Left cardiac atrium (tissue), 4 donors: ENCODE measurements at places on chromosomes 13 and 19.

DNA sequence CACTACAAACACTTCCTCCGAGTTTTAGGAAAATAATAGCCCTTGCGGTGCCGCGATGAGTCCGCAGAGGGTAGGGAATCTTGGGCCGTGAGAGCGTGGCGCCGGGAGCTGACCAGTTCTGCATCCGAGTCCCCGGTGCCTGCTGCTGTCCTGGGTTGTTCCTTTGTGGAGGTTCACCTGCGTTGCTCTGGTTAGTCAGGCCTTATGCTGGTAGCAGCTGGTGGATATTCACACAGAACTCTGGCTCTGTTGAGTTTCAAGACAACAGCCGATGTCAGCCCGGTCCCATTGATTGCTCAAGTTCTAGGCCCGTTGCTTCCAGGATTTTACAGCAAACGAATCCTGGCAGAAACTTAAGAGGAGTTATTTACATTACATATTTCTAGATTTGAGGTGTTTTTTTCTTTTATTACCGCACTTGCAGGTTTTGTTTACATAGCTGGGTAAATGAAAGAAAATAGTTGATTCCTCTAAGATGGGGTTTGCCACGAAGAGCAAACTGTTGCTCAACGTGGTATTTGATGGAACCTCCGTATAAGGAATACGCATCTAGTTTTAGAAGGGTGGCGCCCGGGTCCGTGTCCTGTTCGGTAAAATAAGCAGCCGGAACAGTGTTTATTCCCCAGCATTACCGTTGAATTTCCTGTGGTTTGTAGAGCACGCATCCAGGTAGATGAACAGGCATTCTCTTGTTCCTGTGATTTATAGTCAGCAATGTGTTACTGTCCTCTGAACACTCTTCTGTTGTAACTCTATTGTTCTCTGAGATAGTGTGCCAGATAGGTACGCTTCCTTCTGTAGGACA, 1.3 kb downstream of the CLDN10 start:
- no peak for DNase-seq

GRCh38 chr13:98542568-98543377, 34.1 kb downstream of the STK24 start:
- DNase-seq = no peak

GRCh38 chr19:1264801-1265614, 4.1 kb upstream of the CIRBP start:
- peak; percentile 84 for DNase-seq

DNA sequence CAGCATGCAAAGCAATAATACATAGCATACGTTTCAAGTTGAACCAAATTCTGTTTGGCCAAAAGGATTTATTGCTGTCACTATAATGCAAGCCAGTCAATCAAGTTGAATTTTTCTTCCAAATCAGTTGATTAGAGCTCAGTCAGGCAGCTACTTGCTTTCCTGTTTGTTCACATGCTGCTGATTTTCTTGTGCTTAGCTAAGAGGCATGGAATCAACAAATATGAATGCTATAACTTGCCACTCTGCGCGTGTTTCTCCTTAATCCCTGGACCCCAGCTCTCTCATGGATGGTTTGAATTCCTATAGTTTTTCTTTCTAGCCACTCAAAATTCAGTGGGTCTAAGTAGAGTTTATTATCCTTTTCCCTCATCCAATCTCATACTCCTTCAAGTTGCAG, 311.3 kb downstream of the KLF5 start:
- no peak for DNase-seq

DNA sequence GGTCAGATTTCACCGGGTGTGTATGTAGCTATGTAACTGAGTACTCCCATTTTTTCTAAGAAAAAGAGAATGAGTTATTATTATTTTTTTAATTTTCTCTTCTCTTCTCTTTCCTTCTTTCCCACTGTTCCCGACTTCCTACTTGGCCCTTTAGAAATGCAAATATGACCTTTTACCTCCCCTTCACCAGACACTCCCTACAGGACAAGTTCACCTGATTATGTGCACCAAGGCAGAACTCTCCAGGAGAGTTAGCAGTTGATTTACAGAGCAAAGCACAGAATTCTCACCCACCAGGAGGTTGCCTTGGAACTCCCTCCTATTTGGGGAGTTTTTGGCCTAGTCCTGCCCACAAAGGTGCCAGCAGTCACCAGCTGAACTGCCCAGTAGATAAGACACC, 49.5 kb upstream of the GPR12 start:
- no peak for DNase-seq

DNA sequence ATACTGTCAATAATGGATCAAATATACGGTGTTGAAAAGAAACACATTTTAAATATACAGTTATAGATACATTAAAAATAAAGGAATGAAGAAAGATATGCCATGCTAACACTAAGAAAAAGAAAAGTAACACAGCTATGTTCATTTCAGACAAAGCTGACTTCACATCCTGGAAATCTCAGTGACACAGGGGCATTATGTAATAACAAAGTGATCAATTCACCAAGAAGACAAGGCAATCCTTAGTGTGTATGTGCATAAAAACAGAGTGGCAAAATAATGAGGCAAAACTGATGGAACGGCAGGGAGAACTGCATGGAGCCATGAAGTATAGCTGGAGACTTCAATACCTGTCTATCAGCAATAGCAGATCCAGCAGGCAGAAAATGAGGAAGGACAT, 13.1 kb downstream of the ZNF14 start:
- no peak for DNase-seq

GRCh38 chr19:4042731-4043082, 24.0 kb downstream of the ZBTB7A start:
- DNase-seq = no peak

DNA sequence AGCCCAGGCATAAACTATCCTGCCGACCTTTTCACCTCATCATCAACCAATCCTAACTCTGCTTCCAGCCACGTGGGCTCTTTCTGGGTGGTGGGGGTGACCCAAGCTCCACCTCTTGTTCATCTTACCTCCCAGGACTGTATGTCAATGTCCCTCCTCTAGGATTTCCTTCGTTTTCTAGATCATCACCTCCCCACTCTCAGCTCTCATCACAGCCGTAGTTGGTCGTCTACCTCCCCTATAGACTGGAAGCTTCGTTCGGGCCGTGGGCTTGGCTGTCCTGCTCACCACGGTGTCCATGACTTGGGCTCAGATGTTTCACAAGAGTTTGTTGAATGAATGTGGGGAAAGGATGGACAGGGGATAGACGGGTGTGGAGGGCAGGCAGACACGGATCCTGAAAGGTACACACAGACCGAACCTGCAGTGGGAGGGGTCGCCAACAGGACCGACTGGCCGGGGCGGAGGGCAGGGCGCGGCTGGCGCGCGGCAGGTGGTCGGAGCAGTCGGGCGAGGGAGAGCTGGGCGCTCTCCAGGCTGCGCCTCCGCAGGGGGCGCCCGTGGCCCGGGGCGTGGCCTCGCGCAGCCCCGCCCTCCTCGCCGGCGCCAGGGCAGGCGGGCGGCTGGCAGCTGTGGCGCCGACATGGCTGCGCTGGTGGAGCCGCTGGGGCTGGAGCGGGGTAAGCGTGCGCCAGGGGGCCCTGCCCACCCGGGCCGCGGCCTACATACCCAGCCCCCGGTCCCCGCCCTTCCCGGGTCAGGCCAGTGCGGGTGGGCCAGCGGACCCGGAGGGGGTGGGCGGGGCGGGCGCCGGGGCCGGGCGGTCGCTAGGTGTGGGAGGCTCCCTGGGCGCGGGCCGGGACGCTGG, at the start of gene LIN7B:
TSS of gene LIN7B (plus strand) at position 609 of the 868 bp plus-strand sequence. CDS start at position 644, 35 bp downstream.
- DNase-seq = peak; percentile 76

DNA sequence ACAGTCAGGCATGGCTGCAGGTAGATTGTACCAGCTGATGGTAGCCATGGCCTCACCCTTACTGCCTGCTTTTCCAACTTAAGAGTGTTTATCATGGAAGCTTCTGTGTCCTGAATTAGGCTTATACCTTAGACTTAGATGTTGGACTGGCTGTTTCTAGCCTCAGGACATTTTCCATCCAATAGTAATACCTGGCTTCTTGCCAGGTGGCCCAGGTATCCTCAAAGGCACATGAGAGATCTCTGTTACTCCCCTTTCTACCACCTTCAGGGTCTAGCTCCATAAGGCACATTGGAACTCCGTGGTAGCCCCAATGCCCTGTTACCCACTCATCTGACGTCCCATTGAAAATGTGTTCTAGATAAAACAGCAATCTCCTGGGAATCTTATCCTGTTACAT, 407.5 kb downstream of the SPRY2 start:
- no peak for DNase-seq

DNA sequence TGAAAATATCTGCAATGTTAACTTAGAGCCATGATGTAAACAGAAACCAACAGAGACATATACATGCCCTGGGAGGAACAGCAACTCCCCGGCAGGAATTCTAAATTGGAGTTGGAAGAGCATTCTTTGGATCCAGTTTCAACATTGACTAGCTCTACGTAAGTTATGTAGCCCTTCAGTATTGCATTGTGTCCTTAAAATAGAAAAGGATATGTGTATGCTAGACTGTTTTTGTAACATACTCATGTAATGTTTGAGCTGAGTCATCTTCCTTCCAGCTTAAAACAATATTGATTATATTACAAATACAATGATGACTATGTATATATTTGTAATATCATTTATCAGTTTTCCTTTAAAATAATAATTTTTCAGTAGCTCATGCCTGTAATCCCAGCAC, 1422.2 kb upstream of the PCDH20 start:
- DNase-seq = no peak

GRCh38 chr13:73481886-73482445, 423.2 kb downstream of the KLF5 start:
- no peak for DNase-seq

DNA sequence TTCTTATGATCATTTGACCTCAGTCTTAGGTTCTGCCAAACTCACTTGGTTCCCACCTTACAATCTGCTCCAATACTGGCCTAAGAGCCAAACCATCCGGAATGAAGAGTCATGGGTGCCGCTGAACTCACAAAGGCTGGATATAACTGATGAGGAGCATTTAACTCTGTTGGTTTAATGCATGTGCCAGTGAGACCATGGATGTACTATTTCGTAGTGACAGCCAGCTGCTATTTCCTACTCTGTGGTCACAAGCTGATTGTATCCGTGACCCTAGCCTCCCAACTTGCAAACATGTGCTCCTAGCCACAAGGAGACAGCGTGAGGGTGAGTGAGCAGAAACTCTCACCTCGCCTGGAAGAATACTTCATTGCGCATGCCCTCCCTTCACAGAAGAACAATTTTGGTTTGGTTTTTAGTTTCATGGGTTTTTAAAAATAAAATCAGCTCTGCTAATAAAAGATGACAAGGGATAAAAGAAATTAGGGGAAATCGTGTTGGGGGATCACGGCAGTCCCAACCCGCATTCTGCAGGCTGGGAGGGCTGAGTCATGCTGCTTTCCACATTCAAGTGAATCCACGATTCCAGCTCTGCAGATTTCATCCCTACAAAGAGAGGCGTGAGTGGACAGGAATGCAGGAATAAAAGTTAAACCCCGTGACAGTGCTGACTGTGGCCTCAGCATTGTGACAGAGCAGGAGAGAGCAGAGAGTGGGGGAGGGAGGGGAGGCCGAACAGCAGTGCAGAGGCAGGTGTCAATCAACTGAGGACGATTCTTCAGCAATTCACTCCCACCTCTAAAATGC, 66.8 kb upstream of the RAP2A start:
- DNase-seq = no peak

DNA sequence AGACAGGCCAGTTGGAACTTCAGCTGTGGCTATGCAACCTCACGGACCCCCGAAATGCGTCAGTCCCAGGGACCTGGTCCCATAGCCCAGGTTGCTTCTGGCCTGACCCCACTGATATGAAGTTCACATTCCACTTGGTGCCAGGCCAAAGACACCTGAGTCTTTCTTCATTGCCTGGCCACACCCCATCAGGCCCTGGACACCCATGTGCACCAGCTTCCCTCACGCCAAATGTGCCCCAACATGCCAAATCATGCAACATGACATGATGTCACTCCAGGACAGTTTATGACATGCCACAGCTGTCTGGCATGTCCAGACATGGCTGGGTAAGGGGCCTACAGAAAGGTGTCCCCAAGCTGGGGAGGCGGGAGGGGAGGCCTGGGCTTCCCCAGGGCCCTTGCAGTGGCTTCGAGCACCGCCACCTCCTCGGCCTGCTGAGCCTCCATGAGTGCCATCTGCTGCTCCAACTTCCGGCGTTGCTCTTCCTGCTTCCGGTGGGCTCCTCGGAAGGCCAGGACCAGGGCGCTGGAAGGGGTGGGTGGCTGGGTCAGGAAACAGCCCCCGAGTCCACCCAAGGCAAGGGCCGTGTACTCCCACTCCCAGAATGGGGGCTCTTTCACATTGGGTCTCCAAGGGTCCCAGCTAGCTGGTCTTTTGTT, 4.3 kb upstream of the NR2F6 start:
- no peak for DNase-seq

- DNase-seq = no peak
Measured at GRCh38 chr13:112143753-112144615, 77.0 kb downstream of the SOX1 start.

DNA sequence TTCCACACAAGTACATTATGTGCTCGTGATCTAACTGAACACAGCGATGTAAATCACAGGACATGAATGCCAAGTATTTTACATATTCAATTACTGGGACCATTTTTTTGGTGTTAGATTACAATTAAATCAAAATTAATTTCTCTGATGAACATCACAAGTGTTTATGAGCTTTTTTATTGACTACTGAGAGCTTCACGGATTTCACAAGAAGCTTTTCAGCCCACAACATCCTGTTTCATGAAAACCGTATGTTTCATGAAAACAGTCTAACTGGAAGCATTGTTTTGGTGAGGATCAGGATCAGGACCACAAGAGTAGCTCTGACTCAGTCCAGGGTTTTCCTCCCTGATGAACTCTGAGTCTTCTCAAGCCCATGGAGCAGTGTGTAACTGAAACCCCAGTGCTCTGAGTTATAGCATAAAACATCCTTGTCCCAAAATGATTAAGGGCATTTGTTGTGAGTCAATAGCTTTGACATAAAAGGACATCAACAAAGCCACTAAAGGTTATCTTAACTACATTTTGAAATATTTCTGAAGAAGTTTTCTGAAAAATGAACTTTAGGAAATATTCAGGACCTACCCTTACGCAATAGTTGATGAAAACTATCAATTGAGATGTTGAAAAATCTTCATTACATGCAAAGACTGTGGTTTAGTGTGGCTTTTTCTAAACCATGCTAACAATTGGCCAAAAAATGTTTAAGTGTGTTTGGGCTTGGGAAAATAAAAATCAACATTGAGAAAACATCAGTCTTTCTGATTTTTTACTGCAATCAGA, 49.3 kb downstream of the UFM1 start:
- no peak for DNase-seq

GRCh38 chr19:5112175-5112574, 143.3 kb downstream of the KDM4B start:
- DNase-seq = no peak
